Activated CD8-positive, alpha-beta memory T cell treated with anti-CD3 and anti-CD28 coated beads, Interleukin-2, amount 10 ng/mL, durations not matched to agents 7 days and 5 days (primary cell): ENCODE measurements at places on chromosomes 3 and 15. TPM values are rescaled to one million over a fixed set of nuclear protein-coding genes. Genes with fewer than 3 reads are reported as not detected.

The PPP2R3A gene
- total RNA-seq: not detected

The GOLGA6L4 gene
- 0.96 TPM for total RNA-seq

The LRRC49 gene
- not detected for total RNA-seq

The EPHB3 gene
- total RNA-seq: not detected

The CHST2 gene
- total RNA-seq: 2.9 TPM

The TTLL13 gene
- 1.1 TPM for total RNA-seq

The TMIE gene
- total RNA-seq: not detected

The TMEM39A gene
- total RNA-seq: 35.2 TPM

The PRSS50 gene
- not detected for total RNA-seq

The CCR2 gene
- total RNA-seq: 80.1 TPM

The TNIK gene
- total RNA-seq: 39.3 TPM

The DAZL gene
- 0.07 TPM for total RNA-seq

The GOLGA6A gene
- total RNA-seq: not detected

The LIPH gene
- not detected for total RNA-seq

The SAMD7 gene
- total RNA-seq: not detected

The SLCO3A1 gene
- 20.8 TPM for total RNA-seq

The LDHAL6B gene
- not detected for total RNA-seq

The SLC22A13 gene
- total RNA-seq: 1.1 TPM

The CHAC1 gene
- 13.0 TPM for total RNA-seq

The WDR49 gene
- total RNA-seq: not detected

The TMCO5A gene
- not detected for total RNA-seq

The CCR9 gene
- total RNA-seq: 3.2 TPM

The LRRC34 gene
- total RNA-seq: 9.6 TPM
